Sigmoid colon (tissue), 7 donors: ENCODE measurements at places on chromosomes 4 and X. TPM values are rescaled to one million over a fixed set of nuclear protein-coding genes. Genes with fewer than 3 reads are reported as not detected.

DNA sequence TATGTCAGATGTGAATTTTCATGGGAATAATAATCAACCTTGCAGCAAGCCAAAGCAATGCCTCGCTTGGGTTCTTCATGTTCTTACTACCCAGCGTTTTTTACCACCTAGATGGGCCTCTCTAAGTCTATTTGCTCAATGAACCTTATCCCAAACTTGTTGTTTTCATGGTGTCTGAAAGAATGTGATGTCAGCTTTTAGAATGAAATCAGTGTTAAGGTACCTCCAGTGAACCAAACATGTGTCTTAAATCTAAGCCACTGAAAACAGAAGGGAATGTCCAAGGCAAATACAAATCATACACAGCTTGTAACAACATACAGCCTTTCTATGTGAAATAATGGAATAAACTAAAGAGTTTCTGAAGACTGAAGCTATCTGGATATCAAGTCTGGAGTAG lies 6.7 kb downstream of the EPGN start:
- no peaks in the 10 kb centered on the region for H3K27me3 ChIP-seq
- no peaks in the 10 kb centered on the region for H3K4me1 ChIP-seq
- H3K36me3 ChIP-seq = no peaks in the 10 kb centered on the region
- DNase-seq = no peak

The STAP1 gene
- not detected for total RNA-seq

GRCh38 chrX:85569686-85570085 lies 190.2 kb upstream of the POF1B start:
- no peaks in the 10 kb centered on the region for H3K36me3 ChIP-seq
- H3K27me3 ChIP-seq = no peaks in the 10 kb centered on the region
- H3K4me1 ChIP-seq = no peaks in the 10 kb centered on the region
- no peak overlapping the region for H3K27ac ChIP-seq

The NAP1L5 gene
- total RNA-seq = 13.6 TPM

The MSX1 gene
- total RNA-seq = 0.71 TPM

- H3K36me3 ChIP-seq = no peaks in the 10 kb centered on the region
- no peak for DNase-seq
- H3K27ac ChIP-seq = no peak overlapping the region
- H3K27me3 ChIP-seq = no peaks in the 10 kb centered on the region
- H3K4me1 ChIP-seq = no peaks in the 10 kb centered on the region
These were observed 15.6 kb upstream of the TSPAN5 start for GRCh38 chr4:98673978-98674377.

The F9 gene
- total RNA-seq = not detected
